NAMALWA (cell line): ENCODE measurements at places on chromosomes 13 and 19.

GRCh38 chr13:113050734-113051431 lies 54.7 kb upstream of the F7 start:
- DNase-seq, result no peak

GRCh38 chr13:44232774-44233173 lies 140.8 kb upstream of the SERP2 start:
- no peak for DNase-seq

DNA sequence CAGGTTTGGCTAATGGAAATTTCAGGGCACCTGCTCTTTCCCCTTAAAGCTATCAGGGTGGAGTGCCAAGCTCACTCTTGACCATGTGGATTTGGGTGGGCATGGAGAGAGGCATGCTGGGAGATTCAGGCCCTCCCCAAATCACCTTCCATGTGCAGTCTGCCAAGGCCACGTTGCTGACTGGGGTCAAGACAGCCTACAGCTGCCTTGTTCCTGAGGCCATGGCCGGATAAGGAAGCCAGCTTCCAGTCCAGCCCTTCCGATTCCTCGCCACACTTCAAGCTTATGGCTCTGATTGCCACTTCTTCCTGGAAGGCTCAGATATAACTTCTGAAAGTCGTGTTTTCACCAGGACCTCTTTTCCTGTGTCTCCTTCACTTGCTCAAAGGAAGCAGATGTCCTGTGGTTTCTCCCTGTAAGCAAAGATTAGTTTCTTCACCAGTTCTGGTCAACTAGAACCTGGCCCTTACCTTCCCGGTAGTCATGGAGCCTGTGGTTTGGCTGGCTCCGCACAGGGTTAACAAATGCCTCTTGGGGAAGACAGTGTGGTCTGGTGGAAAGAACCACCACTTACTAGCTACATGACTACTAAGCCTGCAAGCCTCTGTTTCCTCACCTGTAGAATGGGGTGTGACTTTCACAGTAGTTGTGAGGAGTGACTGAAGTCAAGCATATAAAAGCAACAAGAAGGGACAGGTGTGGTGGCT lies 16.1 kb upstream of the TPT1 start:
- no peak for DNase-seq

- DNase-seq, result no peak
Measured at GRCh38 chr13:51559946-51560735, 24.1 kb upstream of the WDFY2 start.

DNA sequence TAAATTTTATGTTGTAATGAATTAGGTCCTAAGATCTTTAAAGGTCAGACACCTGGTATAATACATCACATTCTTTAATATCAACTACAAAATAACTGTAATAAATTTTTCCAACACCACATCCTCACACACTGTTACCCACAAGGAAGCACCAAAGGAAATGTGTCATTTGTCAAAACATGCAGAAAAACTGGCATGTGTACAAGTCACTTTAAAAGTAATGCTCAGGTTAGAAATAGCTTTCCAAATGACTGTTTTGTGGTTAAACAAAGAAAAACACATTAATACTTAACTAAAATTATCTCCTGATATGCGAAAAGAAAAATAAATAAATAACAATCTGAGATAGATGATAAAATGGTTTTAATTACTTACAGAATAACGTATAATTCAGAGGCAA lies 74.7 kb downstream of the MZT1 start:
- DNase-seq, result no peak

GRCh38 chr19:408902-409515 lies at the start of gene C2CD4C:
Gene C2CD4C (minus strand): TSS chr19:409147. CDS start chr19:408361, 786 bp downstream.
- peak; percentile 35 for DNase-seq

GRCh38 chr13:66353664-66354063 lies 876.5 kb downstream of the PCDH9 start:
- no peak for DNase-seq
